Stimulated activated CD8-positive, alpha-beta memory T cell treated with anti-CD3 and anti-CD28 coated beads, Interleukin-7, amount 100 ng/mL, for 1 hour (primary cell): ENCODE measurements at places on chromosomes 3 and 15.
A peak's percentile ranks its signal among the peaks of the same experiment; 100 is the strongest.

GRCh38 chr3:71831599-71831998 is 46.7 kb upstream of the PROK2 start:
- DNase-seq: no peak

- no peak for DNase-seq
Observed at GRCh38 chr3:42518800-42519567, 16.5 kb downstream of the VIPR1 start.

DNA sequence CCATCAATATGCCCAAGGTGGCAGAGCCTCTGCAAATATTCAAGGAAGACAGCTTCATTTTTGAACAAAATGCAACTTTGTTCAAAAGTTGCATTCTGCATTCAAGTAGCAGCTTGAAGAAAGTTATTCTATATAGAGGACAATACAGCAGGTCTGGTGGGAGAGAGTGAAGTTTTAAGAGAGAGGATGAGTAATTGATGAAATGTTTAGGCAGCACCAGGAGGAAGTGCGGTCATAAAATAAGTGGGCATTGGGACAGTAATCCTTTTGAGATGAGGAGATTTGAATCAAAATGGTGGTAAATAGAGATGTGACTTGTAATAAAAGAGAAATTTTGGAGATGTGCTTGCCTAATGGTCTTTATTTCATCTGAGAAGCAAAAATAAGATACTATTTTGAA is 607.3 kb upstream of the ZNF385D start:
- no peak for DNase-seq

GRCh38 chr3:52891164-52891563 is 6.2 kb downstream of the STIMATE start:
- no peak for DNase-seq

GRCh38 chr3:115072265-115073021 is 74.6 kb downstream of the ZBTB20 start:
- DNase-seq: no peak

GRCh38 chr3:66795365-66795764 is 202.7 kb upstream of the KBTBD8 start:
- DNase-seq: no peak

DNA sequence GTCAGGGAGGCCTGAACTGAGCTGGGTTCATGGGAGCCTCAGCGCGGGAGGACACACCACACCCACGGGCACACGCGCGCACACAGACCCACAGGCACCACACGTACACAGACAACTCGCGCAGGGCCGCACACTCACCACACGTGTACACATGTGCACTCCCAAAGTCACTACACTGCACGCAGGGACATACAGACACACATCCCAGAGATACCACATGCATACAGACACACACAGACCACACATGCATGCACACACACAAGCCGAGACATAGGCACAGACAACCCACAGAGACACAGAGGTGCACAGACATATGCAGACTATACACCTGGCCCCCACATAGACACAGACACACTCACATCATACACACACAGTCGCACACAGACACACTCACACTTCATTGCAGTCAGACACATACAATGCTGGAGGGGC is 1.1 kb upstream of the MGLL start:
- DNase-seq: no peak

DNA sequence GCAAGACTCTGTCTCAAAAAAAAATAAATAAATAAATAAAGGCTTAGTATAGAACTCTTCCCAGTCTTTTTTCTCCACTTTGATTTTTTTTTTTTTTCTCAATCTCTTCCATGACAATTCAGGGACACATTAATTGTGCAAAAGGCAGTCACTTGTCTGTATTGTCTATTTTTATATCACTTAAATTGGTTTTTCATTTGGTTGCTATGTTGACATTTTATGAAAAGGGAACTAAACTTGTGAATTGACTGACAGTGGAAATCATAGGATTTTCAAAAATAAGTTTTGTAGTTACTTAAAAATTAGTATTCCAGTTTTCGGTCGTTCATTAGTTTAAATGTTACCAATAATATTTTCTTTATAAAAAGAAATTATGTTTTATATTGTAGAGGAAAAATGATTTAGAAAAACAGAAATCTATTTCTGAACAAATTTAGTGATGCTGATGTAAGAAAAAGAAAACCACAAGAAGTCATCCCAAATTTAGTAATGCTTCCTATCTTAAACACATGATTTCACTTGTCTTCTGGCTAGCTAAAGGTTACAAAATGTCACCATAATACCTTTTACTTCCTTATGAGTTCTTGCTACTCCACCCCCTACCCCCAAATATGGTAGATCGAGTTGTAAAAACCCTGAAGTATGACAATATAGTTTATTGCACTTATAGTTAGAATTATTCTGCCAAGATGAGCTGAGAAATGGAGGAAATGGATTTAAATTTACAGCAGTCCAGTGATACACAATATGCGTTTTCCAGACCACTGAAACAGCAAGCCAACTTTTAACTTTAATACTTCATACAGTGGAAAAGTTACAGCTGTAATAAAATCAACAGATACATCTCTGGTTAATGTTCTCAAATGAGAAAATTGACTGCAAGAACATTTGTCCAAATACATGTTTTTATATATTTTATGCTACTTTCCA is 37.0 kb downstream of the PPARG start:
- no peak for DNase-seq

DNA sequence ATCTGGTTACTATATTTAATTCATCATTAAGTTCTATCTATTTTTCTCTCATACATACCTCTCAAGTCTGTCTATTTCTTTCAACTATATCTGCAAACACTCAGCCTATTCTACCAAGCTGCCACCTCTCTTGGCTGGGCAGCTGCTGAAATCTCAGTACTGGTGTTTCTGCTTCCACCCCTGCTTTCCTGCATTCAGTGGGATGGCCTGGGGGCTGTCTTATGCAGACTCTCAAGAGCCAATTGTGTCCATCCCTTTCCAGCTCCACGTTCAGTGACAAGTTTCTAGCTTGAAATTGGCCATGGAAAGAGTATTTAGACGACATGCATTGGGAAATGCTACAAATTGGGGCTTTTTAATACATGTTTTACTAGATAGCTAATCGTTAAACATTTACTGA is 378.4 kb upstream of the DPPA4 start:
- DNase-seq: no peak

- DNase-seq: no peak
Observed at GRCh38 chr15:87477737-87478686, 778.5 kb downstream of the NTRK3 start.

DNA sequence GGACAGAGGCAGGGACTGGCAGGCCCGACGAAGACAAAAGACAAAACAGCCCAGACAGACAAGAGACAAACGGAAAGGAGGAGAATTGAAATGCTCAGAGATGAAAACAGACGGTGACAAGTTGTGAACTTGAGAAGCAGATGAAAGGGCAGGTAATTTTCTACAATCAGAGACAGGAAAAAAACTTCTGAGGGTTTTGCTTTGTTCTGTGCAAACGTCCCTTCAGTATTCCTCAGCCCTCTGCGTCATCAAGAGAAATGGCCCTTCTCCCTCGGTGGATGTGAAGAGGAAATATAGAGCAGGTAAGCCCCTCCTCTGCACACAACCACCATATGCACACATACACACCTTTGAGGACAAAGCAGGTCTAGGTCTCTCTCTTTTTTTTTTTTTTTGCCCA is 206.6 kb downstream of the UACA start:
- DNase-seq: no peak

- no peak for DNase-seq
Observed at GRCh38 chr3:126118591-126118990, 34.7 kb upstream of the SLC41A3 start.

DNA sequence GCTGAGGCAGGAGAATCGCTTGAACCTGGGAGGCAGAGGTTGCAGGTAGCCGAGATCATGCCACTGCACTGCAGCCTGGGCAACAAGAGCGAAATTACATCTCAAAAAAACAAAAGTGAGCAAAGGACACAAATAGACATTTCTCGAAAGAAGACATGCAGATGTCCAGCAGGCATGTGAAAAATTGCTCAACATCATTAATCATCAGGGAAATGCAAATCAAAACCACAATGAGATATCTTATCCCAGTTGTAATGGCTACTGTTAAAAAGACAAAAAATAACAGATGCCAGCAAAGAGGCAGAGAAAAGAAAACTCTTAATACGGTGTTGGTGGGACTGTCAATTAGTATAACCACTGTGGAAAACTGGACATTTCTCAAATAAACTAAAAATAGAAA is 20.9 kb downstream of the ASB7 start:
- DNase-seq: no peak

DNA sequence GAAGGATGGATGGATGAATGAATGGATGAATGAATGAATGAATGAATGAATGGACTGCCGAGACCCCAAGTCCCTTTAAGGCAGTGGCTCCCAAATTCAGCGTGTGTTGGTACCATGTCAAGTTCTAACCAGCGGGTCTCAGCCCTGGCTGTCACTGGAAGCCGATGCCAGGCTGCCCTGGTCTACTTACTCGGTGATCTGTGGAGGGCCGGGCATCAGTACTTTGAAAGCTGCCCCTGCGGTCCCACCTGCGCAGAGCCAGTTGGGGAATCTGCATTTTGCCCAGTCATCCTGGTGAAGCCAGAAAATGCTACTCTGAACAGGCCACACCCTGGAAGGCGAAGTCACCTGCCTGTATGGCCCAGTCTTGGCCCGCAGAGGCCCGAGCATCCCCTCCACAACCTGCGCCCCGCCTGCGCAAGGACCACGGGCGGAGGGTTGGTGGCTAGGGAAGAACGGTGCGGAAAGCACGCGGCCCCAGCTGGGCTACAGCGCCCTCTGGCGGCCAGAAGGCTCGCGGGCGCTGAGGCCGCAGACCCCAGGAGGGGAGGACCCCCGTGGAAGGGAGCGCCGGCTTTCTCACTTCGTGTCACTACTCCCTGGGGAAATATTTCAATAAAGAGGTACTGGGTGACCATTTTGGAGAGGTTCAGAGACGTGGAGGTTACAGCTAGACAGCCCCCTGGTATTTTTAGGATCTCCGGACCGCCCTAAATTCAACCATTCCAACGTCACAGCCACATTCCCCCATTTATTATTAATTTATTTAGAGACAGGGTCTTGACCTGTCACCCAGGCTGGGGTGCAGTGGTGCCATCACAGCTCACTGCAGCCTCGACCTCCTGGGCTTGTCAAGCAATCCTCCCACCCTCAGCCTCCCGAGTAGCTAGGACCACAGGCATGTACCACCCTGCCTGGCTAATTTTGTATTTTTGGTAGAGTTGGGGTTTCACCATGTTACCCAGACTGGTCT is 34.9 kb downstream of the PRKCD start:
- peak; percentile 29 for DNase-seq

GRCh38 chr3:56988458-56989168 is 71.9 kb upstream of the SPATA12 start:
- DNase-seq: peak; percentile 58

DNA sequence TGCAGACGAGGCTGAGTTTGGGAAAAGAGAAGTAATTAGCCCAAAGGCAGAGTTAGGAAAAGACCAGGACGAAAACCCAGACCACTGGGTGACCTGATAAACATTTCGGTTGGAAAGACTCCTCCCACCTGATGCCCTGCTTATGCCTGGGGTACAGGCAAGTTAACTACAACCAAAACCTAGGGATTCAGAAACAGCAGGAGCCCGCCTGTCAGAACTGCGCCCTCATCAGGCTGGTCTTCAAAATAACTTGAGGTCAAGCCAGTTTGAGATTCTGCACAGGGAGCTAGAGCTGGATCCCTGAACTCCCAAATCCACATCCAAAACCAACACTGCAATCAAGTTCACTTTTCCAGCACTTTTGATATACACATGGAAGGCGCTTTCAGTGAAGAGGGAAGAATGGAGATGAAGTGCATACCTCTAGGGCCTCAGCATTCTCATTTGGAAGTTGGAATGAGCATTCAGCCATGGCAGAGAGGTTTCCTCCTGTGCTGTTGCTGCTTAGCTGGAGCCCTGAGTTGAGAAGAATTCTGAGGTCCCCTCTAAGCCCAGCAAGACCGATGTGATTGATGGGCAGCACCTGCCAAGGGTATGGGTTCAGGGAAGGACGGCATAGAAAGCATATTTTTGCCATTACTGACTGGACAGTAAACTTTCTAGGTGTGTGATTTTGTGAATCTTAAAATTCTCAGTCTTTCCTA is 11.6 kb downstream of the TSEN2 start:
- no peak for DNase-seq

- no peak for DNase-seq
Observed at GRCh38 chr3:118102737-118103136, 931.9 kb downstream of the IGSF11 start.

DNA sequence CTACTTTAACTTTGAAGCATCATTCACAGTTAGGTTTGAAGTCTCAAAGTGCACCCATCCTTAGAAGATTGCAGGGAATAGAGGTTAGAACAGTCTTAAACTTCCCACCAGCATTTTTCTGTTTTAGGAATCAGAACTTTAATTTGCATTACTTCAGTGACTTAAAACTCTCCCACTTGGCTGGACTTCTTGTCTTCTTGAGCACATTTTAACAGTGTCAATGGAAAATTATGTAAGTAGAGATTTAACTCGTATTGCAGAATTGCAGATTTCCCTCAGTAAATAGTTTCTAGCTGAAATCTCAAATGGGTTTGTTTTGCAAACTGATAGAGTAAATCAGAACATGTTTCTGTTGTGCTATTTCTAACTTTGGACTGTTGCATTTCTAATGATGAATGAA is 369.6 kb downstream of the OTOL1 start:
- no peak for DNase-seq

- DNase-seq: no peak
Observed at GRCh38 chr3:171640520-171641412, 169.5 kb downstream of the PLD1 start.
